ENCODE measurements at places on chromosomes 7 and 10. TPM values are rescaled to one million over a fixed set of nuclear protein-coding genes. Genes with fewer than 3 reads are reported as not detected.

The SUPV3L1 gene
- 26.6 TPM for total RNA-seq

The DGKI gene
- 7.9 TPM for total RNA-seq

The OR2A12 gene
- not detected for total RNA-seq

The LIPN gene
- not detected for total RNA-seq

The DENND2A gene
- total RNA-seq, result 0.21 TPM

The ANKRD16 gene
- total RNA-seq, result 10.2 TPM

The AOAH gene
- not detected for total RNA-seq

The CDHR1 gene
- 0.86 TPM for total RNA-seq

The ACSM6 gene
- total RNA-seq, result not detected

The CDH23 gene
- total RNA-seq, result 0.16 TPM

The ZNF239 gene
- total RNA-seq, result 1.7 TPM

The IFIT1B gene
- not detected for total RNA-seq

The GIMAP1 gene
- total RNA-seq, result not detected

The PTF1A gene
- not detected for total RNA-seq

The PBLD gene
- total RNA-seq, result 10.5 TPM

The ZNF467 gene
- total RNA-seq, result 2.5 TPM

Measured in myocyte (in vitro differentiated cells).